ENCODE measurements at places on chromosomes 7 and 10. TPM values are rescaled to one million over a fixed set of nuclear protein-coding genes. Genes with fewer than 3 reads are reported as not detected.

LIPK gene
- not detected for polyA plus RNA-seq

SP4 gene
- polyA plus RNA-seq = 7.3 TPM

DNA sequence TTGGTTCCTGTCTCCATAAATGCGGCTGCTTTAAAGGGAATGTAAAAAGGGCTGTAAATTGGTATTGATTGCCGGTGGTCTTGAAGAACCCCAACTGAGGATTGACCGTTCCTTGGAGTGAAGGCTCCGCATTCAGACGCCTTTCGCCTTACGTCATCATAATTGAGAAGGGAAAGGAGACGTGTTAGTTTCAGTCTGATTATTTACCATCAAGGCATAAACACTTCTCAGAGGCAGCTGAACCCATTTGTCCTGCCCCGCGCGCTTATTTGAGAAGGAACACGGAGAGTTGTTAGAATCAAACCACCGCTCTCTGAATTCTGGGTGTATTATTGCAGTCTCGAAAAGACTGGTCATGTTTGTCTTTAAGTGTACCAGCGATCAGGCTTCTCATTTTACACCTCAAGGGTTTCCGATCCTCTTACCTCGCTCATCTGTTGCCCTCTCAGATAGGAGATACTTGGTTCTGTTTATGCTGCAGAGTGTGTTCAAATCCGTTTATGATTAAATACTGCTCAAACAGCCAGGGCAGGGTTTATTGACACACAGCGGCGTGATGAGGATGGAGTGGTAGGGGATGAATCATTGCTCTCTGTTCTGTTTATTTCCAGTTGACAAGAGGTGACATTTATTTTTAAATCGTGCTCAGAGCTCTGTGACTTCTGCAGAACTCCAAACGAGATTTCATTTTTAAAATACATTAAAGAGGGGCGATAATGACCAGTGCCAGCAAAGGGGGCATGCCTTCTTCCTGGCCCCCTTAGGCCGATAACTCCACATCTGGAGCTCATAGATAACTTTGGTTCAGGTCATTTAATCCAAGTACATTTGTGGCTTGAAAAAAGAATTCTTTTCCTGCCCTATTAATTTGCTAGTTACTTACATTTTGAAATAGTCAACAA, 30.4 kb downstream of the FOXK1 start:
- no peak for DNase-seq

GRCh38 chr7:30880125-30880720, 31.4 kb upstream of the AQP1 start:
- DNase-seq = no peak

CNNM1 gene
- 3.2 TPM for polyA plus RNA-seq

LOXL4 gene
- 32.9 TPM for polyA plus RNA-seq

GRCh38 chr7:35537067-35538023, 157.6 kb downstream of the HERPUD2 start:
- DNase-seq = peak; percentile 81

- no peak for DNase-seq
Observed at GRCh38 chr7:18037609-18038008, 10.0 kb upstream of the PRPS1L1 start.

FAM25A gene
- not detected for polyA plus RNA-seq

GRCh38 chr10:105139363-105139896, 498.3 kb downstream of the SORCS3 start:
- DNase-seq = no peak

Measured in ovary (tissue), 10 donors.